Activated T-cell treated with anti-CD3 and anti-CD28 coated beads for 4 hours (primary cell): ENCODE measurements at places on chromosomes 12 and 14.

- DNase-seq: no peak
Measured at GRCh38 chr14:69424149-69424923, 25.8 kb downstream of the SLC39A9 start.

- DNase-seq: no peak
Measured at GRCh38 chr12:22287776-22288621, 46.5 kb downstream of the ST8SIA1 start.

DNA sequence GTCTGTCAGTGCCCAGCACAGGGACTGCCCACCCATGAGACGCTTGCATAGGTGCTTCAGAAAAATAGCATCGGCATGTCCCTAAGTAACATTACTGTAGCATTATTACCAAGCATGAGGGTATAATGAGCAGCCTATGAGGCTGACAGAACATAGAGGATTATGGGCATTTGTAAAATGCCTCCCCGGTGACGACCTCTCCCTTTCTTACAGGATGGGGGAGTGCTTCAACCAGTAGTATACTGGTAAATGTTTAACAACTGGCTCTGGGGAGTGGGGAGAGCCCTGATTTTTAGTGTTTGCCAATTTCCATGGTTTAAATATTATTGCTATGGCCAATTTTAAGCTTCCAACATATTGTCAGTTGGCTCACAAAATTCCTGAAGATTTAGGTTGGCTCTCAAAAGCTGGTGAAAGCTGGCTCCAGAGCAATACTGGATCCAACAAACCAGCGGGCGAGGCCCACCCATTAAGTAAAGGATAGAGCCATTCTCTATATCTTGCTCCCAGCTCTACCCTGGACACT is 104.5 kb downstream of the ETNK1 start:
- no peak for DNase-seq

DNA sequence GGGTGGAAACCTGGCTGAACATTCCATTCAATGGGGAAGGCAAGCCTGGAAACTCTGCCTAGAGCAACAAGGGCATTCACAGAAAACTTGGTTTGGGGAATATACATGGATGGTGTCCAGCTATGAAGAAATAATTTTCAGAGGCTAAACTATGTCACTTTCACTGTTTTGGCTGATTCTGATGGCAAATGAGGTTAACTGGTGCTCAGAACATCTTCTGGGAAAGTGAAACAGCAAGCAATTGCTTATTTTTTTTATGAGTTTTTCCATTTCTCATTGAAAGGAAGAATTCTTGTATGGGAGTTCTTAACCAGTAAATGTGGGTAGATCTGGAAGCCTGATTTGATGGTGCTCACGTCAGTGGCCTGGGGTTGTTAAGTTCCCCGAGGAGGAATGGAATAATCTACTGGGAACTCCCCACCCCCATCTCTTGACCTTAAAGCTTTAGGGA is 132.8 kb upstream of the BTG1 start:
- no peak for DNase-seq

- no peak for DNase-seq
Measured at GRCh38 chr12:13627536-13627935, 353.9 kb downstream of the GRIN2B start.

- DNase-seq: no peak
Measured at GRCh38 chr14:94522115-94522724, 13.0 kb upstream of the SERPINA12 start.

GRCh38 chr12:65962921-65963861 is 138.9 kb downstream of the HMGA2 start:
- DNase-seq: no peak

GRCh38 chr14:64731141-64731581 is 26.9 kb downstream of the PLEKHG3 start:
- DNase-seq: no peak

GRCh38 chr12:104805186-104805585 is 152.9 kb downstream of the SLC41A2 start:
- no peak for DNase-seq

- no peak for DNase-seq
Measured at GRCh38 chr14:30069536-30069935, 141.9 kb upstream of the PRKD1 start.

DNA sequence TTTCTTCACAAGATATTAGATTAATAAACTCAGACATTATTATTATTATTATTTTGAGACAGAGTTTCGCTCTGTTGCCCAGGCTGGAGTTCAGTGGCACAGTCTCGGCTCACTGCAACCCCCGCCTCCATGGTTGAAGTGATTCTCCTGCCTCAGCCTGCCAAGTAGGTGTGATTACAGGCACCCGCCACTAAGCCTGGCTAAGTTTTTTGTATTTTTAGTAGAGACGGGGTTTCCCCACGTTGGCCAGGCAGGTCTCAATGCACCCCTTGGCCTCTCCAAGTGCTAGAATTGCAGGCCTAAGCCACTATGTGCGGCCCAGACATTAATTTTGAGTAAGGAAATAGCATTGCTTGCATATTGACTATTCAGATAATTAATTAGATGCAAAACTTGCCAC is 554.9 kb upstream of the LRFN5 start:
- DNase-seq: no peak

DNA sequence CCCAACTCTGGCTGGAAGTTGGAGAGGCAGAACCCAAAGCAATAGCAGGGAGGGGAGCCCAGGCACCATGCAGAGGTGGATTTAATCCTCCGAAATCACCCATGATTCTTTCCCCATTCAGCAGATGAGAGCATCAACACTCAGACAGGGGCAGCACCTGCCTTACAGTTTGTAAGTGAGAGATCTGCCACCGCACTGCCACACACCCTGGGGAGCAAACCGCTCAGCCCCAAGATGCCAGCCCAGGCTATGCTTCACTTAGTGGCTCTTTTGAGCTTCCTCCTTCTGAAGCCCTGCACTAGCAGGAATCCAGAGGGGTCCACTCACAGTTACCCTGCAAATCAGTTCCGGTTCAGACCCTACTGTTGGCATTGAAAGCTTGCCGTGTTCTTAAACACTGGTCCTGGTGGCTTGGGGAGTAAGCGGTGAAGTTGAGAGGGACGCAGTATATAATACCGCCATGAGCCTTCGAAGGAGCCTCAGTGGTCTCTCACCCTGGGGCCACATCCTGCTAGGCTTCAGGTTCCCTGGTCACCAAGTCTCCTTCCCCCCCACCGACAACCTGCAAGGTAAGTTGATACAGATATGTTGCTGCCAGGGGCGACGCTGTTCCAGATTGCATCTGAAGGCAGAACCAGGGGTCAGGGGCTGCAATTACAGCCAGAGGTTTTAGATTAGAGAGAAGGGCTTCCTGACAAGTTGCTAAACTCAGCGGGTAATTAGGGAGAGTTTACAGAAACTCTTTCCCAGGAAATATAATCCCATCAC is 72.0 kb upstream of the CCND2 start:
- no peak for DNase-seq

- no peak for DNase-seq
Measured at GRCh38 chr14:77741438-77741837, 19.5 kb downstream of the SNW1 start.
